Astrocyte (in vitro differentiated cells and primary cell): ENCODE measurements at places on chromosomes 16 and 17.

GRCh38 chr16:56262551-56263245, 71.4 kb downstream of the GNAO1 start:
- no peak for DNase-seq

DNA sequence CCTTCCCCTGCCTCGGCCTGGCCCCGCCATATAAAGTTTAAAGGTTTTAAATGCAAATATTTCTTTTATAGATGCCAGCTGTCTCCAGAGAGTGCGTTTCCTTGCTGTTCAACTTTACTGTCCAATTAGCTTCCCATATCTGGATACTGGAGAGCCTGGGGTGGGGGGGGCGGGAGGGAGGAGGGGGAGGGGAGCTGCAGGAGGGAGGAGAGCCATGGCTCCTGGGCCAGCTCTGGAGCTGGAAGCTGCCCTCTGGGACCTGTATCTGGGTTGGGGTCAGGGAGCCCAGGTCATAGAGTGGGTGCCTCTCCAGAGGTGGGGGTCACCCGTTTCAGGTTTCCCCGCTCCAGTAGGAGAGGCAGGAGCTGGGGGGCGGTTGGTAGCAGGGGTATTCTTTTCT, 6.2 kb upstream of the GSE1 start:
- no peak for DNase-seq

GRCh38 chr17:42579794-42580551, 2.4 kb upstream of the PSMC3IP start:
- no peak for DNase-seq

GRCh38 chr17:50137042-50137441, 7.1 kb upstream of the SAMD14 start:
- no peak for DNase-seq

- DNase-seq = no peak
These were observed 788 bp upstream of the EXOC3L1 start for GRCh38 chr16:67190448-67191399.
